ENCODE measurements at places on chromosomes 2 and 18.

DNA sequence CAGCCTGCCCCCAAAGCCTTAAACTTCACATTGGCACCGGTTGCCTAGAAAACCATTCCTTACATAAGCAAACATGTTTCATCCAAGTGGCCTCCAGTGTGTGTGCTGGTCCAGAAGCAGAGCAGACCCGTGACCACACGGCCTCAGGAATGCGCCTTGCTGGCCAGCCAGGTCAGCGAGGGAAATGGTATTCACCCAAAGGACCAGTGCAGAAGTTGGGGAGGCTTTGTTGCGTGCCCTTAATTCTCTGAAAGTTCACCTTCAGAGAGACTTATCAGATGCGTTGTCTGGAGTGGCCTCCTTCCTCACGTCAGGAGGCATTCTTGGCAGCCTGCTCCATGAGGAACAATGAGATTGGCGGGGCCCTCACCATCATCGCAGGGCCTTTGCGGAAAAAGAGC is 25.9 kb downstream of the NRP2 start:
- DNase-seq = peak; percentile 31

DNA sequence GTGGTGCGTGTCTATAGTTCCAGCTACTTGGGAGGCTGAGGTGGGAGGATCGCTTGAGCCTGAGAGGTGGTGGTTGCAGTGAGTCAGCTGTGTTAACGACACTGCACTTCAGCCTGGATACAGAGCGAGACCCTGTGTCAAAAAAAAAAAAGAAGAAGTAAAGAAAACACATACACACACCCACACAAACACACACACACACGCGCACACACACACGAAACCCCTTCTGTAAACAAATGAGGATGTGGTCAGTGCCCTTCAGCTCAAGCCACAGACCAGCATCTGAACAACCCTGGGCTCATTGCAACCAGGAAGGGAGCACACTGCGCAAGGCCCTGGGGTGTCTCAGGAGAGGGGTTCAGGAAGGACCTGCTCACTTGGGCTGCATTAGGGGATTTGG is 47.9 kb upstream of the KCNF1 start:
- DNase-seq = no peak

- DNase-seq = no peak
These were observed 9.6 kb upstream of the ALPK2 start for GRCh38 chr18:58638441-58638840.

DNA sequence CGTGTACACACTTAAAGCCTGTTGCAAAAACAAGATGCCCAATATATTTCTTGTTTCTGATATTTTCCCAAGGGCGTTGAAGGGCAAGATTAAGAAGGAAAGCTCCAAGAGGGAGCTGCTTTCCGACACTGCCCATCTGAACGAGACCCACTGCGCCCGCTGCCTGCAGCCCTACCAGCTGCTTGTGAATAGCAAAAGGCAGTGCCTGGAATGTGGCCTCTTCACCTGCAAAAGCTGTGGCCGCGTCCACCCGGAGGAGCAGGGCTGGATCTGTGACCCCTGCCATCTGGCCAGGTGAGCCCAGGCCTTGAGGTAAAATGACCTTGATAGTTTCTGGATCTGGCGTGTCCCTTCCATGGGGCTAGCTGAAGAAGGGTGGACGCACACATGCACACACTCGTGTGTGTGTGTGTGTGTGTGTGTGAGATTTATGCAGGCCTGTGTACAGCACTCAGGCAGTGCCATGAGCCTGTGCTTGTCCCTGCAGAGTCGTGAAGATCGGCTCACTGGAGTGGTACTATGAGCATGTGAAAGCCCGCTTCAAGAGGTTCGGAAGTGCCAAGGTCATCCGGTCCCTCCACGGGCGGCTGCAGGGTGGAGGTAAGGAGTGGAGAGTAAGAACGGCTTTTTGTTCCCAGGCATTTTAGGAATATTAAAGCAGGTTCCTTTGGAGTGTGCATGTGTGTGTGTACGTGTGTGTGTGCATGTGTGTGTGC is 23.6 kb downstream of the MLPH start:
- no peak for DNase-seq

DNA sequence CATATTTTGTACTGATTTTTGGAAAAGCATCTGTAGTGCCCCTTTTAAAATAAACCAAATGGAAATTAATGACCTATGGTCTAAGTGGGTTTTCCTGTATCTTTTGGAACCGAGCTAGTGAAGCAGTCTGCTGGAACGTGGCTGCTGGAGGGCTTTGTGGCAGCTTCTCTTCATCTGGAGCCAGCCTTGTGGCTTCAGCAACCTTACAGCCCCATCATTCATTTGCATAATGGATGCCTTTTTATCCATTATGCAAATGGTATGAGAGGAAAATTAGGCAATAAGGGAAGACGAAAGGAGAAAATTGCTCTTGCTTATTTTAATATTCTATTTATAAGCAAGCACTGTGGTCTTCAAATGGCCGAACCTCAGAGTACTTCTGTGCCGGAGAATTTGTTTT is 421.0 kb downstream of the PARD3B start:
- no peak for DNase-seq

Data from activated effector memory CD4-positive, alpha-beta T cell treated with anti-CD3 and anti-CD28 coated beads, Interleukin-2, amount 50 U/mL, for 16 hours (primary cell).